ENCODE measurements at places on chromosomes 5 and 9. TPM values are rescaled to one million over a fixed set of nuclear protein-coding genes. Genes with fewer than 3 reads are reported as not detected.

DNA sequence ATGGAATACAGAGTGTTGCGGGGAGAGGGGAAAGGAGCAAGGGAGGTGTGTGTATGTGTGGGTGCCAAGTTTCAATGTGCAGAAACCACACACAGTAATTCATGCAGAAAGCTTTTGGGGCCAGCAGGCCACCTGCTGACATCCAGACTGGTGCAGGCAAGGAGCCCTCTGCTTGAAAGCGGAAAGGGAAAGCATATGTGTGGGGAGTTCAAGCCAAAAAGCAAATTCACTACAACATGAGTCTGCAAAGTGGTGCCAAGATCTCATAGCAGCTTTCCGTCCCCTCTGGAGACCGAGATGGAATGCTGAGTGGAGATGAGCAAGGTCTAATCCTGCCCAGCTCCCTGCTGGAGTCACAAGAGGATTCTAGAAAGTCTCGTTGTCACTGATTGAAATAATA is 159.7 kb upstream of the VLDLR start:
- no peaks in the 10 kb centered on the region for H3K36me3 ChIP-seq
- no peaks in the 10 kb centered on the region for H3K4me1 ChIP-seq
- DNase-seq = no peak
- no peak overlapping the region for H3K4me3 ChIP-seq
- no peak overlapping the region for H3K27ac ChIP-seq

DNA sequence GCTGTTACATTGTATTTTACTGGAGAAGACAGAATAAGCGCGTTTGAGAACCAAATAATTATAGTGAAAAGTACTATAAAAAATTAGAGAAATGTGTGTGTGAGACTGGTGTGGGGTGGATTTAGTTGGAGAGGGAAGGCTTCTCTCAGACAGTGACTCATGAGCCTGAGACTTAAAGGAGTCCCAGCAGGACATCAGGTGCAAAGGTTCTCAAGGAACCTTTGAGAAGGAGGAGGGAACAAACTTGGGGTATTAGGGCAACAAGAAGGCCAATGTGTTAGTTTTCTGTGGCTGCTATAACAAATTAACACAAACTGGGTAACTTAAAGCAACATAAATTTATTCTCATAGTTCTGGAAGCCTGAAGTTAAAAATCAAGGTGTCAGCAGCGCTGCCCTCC is 4.9 kb downstream of the DDX4 start:
- H3K27me3 ChIP-seq = peaks cover 14% of the 10 kb centered on the region
- no peak overlapping the region for H3K27ac ChIP-seq
- no peaks in the 10 kb centered on the region for H3K36me3 ChIP-seq
- H3K4me3 ChIP-seq = no peak overlapping the region

DNA sequence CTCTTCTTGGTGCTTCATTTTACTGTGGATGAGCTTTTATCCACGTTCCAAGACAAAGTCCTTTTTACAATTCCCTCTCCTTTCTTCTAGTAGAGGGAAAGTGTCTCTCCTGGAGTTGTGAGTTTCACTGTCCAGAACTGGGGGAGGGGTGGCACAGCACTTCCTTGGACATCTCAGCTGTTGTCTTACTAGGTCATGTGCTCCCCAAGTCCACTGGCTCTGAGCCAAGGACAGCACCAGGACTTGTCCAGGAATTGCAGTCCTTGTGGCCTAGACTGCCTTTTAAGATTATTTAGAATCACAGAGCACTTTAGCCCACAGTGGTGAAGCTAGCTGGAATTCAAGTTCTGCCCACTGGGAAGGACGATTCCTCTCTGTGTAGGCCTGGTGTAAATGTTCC is 700.2 kb upstream of the PTPRD start:
- DNase-seq = no peak
- no peak overlapping the region for H3K27ac ChIP-seq
- H3K27me3 ChIP-seq = no peaks in the 10 kb centered on the region
- no peak overlapping the region for H3K4me3 ChIP-seq

Gene SLC25A2
- total RNA-seq = 0.24 TPM

DNA sequence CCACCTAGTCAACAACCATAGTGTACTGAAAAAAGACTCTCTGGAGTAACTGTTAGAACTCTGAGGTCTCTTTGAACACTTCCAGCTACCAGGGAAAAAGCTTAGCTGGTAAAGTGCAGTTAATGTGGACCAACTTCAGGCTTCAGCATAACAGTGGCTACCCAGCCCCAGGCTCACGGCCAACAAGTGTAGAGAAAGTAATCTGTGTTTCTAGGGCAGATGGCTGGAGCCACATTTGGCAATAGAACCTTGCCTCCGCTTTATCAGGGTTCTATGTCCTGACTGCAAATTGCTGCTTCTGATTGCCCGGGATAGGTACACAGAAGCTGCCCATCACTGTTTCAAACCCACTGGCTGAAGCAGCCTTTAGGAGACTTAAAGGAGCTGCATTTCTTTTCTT is 76.0 kb upstream of the SIMC1 start:
- H3K27ac ChIP-seq = no peak overlapping the region
- no peak for DNase-seq
- H3K36me3 ChIP-seq = 0 out of 2 replicates have a peak, but pooled peaks cover 13% of the 10 kb centered on the region
- H3K27me3 ChIP-seq = peaks cover 19% of the 10 kb centered on the region
- H3K4me3 ChIP-seq = no peak overlapping the region
- H3K4me1 ChIP-seq = peaks cover 19% of the 10 kb centered on the region

- H3K4me1 ChIP-seq = no peaks in the 10 kb centered on the region
These were observed 93.5 kb downstream of the PHF2 start for GRCh38 chr9:93669958-93670207.

Gene SLC25A48
- total RNA-seq = not detected

Gene CD14
- total RNA-seq = 1.0 TPM

- peaks cover 25% of the 10 kb centered on the region for H3K4me1 ChIP-seq
- no peak overlapping the region for H3K4me3 ChIP-seq
- no peaks in the 10 kb centered on the region for H3K36me3 ChIP-seq
- DNase-seq = no peak
- H3K27ac ChIP-seq = no peak overlapping the region
These were observed 1.4 kb upstream of the OGN start for GRCh38 chr9:92405818-92406217.

Gene OSMR
- 23.8 TPM for total RNA-seq

DNA sequence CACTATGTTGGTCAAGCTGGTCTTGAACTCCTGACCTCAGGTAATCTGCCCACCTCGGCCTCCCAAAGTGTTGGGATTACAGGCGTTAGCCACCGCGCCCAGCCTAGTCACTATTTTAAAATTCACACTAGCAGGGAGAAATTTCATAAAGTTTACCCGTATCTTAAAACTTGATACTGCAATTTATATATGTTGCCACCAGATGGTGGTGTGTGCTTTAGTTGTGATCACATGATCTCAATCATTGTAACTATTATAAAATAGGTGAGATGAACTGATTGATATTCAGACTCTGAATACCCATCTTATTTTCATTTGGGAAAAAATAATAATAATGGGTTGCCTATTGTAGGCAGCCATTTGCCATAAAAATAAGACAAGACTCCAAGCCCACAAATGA is 1330.4 kb upstream of the WWC1 start:
- peaks cover 9% of the 10 kb centered on the region for H3K27me3 ChIP-seq
- H3K27ac ChIP-seq = no peak overlapping the region
- H3K4me3 ChIP-seq = no peak overlapping the region

DNA sequence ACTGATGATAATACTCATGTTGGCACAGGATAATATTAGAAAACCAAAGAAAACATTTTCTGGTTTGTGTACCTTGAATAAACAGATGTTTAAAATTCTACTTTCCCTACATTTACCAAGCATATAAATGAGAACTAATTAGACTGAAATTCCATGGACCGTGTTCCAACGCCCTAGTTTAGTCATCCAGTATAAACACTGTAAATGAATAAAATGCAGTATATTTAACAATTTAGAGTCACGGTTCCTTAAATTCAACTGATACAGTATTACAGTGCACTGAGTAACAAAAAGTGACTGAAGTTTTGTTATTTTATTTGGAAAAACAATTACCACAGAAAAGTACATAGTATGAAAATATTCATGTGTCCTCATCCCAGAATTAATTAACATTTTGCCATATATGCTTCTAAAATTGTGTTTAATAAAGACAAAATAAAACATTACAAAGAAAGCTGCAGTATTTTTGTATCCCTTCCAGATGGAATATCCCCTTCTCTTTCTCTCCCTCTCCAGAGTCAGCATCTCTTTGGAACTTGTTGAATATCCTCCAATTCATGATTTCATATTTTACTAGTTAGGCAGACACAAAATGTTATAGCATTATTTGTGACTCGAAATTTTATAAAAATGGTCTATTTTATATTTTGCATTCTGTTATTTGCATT is 112.5 kb downstream of the HMHB1 start:
- H3K36me3 ChIP-seq = peaks cover 8% of the 10 kb centered on the region
- peak; percentile 23 for DNase-seq
- peak overlapping the region; percentile 86 for H3K27ac ChIP-seq
- peaks cover 71% of the 10 kb centered on the region for H3K4me1 ChIP-seq
